ENCODE measurements at places on chromosomes 16 and 17.
A peak's percentile ranks its signal among the peaks of the same experiment; 100 is the strongest.

- DNase-seq: no peak
These were observed 16.5 kb upstream of the AKTIP start for GRCh38 chr16:53519417-53520091.

- no peak for DNase-seq
These were observed 40.4 kb upstream of the DNAH9 start for GRCh38 chr17:11557727-11558452.

GRCh38 chr17:57485566-57485865 is 229.2 kb downstream of the MSI2 start:
- no peak for DNase-seq

- DNase-seq: no peak
These were observed 129.5 kb downstream of the ABCC6 start for GRCh38 chr16:16093628-16094332.

DNA sequence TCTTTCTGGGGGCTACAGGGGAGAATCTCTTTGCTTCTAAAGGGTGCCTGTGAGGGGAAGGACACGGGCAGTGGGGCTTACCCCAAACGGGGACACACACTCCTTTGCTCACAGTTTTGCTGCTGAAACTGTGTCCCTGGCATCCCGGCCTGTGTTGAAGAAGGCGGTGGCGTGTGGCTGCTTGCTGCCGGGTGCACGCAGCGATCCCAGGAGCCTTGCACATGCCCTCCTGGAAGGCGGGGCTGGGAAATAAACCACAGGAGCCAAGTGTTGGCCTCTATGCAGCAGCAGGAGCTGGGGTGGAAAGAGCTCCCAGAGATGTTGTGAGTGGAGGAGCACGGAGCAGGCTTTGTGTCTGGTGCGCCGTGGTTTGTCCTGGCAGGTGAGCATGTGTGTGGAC is 131.0 kb upstream of the CIBAR2 start:
- no peak for DNase-seq

DNA sequence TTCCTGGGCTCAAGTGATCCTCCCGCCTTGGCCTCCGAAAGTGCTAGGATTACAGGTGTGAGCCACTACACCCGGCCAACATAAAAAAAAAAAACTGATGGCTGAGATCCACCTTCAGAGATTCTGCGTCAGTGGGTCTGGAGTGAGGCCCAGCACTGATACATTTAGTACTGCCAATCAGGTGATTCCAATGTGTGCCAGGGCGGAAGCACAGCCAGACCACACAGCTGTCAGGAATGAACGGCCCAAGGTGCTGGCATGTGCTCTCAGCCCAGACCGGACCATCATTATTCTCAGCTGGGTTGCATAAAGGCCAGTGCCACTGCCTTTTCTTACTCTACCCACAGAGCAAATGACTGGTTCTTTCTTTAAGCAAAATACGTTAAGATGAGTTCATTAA is 1.2 kb upstream of the BCO1 start:
- no peak for DNase-seq

DNA sequence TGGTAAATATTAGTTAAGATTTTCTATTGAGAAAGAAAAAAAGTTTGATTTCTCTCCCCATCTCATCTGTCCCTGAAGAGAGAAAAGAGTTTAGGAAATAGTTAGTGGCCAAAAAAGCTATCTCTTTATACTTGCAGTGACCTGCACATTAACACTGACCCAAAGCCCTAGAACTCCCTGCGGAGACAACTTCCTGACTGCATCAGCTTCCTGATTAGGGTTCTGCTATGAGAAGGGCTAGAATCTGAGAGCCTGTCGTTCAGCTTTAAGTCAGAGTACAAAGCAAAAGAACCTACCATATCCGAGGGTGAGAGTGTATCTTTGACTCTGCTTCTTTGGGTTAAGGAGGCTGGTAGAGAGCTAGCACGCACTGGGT is 24.7 kb downstream of the LIMD2 start:
- no peak for DNase-seq

- no peak for DNase-seq
These were observed 29.4 kb upstream of the MYH10 start for GRCh38 chr17:8659758-8660410.

GRCh38 chr16:74079232-74079586 is 217.4 kb upstream of the PSMD7 start:
- DNase-seq: no peak

DNA sequence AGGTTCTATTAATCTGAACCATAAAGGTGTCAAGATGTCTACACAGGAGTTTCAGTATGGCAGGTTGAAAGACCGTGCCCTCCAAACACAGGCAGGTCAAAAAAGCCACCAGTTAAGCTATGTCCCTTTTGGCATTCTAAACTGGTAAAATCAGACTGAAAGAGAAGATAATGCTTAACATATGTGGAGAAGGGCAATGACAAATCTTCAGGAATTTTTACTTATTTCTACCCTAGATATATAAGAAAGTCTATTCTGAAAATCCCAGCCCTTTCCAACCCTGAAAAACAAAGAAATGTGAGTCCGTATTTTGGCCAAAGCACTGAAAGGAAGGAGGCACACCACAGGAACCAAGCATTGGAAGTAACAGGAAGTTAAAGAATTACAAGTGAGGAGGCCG is 16.5 kb downstream of the AP1G1 start:
- no peak for DNase-seq

DNA sequence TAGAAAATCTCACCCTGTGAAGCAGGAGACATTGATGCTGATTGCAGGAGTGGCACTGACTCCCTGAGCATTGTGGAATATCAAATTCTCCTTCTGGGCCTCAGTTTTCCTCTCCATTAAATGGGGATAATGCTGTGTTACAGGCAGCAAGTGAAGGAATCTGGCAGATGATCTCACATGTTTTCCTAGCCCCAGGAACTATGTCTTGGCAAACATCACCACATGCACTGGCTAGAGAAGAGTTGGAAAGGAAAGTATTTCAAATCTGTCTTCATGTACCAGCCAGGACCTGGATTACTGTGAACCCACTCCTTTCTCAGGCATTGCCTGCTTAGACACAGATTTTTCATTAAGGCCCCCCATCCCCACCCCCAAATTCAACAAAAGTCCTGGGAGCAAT is 13.6 kb upstream of the CCL8 start:
- no peak for DNase-seq

GRCh38 chr16:70653809-70654771 is 7.7 kb downstream of the IL34 start:
- peak; percentile 53 for DNase-seq

GRCh38 chr17:48528153-48528935 is 2.5 kb downstream of the HOXB1 start:
- no peak for DNase-seq

DNA sequence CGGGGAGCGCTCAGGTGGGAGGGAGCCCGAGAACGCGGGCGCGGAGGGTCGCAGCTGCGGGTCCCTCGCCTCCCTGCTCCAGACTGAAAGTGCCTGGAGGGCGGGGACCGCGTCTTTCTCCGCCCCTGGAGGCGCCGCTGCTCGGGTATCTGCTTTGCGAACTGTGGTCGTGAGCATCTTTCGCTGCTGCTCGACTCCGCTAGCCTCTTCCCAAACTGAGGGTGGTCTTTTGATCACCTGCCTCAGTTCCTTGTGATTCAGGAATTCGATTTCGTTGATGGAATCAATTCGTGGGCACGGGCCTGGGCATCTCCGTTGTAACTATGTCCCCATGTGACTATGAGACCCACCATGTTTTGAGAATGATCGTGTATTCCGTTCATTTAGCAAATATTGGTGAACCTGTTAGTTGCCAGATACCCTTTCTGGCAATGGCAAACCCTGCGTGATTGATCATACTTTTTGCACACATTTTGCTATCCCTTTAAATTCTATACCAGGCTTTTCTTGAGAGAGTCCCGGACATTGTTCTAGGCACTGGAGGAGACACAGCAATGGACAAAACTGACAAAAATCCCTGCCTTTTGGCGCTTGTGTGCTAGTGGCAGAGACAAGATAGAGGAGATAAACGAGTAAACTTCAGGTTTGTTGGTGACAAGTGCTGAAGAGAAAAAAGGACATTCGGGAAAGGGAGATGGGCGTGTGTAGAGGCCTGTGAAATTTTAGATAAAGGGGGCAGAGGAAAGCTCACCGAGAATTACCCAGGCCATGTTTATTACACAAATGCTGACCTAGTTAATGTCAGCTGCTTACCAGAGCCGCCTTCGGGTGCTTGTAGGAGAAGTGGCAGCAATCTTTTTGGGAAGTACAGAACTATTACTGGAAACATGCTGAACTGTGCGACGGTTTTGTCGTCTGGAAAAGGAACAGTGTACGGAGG is 948 bp downstream of the UTP18 start:
- no peak for DNase-seq

DNA sequence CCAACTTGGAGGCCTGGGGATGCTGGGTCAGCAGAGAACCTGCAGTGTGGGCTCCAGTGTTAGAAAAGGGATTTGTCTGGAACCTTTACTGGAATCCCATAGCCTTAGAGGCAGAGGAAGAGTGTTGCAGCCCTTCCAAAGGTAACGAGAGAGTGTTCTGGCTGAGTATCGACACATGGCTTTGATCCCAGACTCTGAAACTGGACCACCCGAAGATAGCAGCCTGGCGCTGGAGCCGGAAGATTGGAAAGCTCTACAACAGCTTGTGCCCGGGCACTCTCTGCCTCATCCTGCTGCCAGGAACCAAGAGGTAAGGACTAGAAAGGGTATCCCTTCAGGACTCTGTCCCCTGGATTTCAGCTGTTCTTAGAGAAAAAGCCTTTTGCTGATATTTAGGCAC is 39.7 kb downstream of the REXO5 start:
- no peak for DNase-seq

DNA sequence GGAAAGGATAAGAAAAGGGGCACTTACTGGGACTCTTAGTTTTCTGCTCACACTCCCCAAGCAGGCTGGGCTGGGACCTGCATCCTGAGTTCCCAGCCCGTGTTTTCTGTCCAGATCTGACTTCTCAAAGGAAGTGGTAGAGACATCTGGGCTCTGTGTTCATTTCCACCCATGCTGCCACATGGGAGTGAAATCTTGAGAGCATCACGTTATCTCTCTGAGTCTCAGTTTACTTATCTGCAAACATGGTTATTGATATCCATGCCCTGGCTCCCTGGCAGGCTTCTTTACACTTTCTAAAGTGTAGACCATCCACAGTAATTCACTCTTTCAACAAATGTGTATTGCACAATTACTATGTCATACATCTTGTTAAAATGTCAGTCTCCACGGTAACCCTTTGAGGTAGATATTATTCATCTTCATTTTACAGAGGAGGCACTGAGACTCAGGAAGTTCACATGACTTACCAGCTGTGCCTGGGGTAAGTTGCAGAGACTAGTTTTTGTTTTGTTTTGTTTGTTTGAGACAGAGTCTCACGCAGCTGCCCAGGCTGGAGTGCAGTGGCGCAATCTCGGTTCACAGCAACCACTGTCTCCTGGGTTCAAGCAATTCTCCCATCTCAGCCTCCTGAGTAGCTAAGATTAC is 3.4 kb downstream of the ZNF688 start:
- no peak for DNase-seq

- DNase-seq: peak; percentile 42
These were observed 46.7 kb downstream of the C17orf67 start for GRCh38 chr17:56786989-56787482.

DNA sequence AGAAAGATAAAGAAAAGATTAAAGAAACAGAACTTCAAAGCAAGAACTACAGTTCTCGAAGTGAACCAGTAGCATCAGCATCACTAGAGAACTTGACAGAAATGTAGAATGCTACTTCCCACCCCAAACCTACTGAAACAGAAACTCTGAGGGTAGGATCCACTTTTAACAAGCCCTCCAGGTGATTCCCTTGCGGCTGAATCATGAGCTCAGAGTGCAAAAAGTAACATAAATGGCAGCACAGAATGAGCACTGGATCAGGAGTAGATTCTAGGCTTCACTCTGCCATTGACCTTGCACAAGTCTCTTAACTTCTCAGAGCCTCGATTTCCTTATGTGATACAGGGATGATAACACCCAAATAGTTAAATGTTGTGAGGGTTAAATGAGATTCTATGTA is 5.8 kb downstream of the TOM1L2 start:
- DNase-seq: no peak

DNA sequence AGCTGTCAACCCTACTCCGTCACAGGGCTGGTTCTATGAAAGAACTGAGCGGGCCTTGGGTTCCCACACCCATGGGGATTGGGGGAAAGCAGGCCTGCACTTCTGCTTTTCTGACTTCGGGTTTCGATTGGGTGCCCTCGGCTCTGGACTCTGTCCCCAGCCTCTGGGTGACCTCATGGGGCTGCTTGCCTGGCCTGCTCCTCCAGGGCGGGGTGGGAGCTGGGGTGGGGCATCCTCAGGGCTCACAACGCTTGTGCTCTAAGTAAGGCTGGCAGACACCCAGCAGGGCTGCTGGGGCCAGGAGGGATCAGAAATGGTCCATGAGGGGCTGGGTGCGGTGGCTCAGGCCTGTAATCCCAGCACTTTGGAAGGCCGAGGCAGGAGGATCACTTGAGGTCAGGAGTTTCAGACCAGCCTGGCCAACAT is 19.2 kb downstream of the ARHGAP27 start:
- DNase-seq: no peak

DNA sequence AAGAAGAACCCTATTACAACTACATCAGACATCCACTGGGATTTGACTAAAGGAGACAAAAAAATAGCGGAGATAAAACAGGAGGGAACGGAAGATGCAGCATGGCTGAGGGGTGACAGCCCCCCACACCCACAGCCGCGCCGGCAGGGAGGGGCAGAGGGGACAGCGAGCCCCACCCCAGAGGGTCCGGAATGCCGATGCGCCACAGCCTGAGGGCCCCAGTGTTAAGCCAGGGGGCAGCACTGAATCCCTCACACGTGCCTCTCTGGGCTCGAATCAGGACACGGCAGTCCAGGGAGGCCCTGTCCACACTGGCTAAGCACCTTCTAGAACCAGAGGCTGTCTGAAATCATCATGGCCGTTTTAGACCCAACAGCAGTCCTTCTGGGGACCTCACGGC is 18.8 kb downstream of the MAP1LC3B start:
- DNase-seq: no peak

DNA sequence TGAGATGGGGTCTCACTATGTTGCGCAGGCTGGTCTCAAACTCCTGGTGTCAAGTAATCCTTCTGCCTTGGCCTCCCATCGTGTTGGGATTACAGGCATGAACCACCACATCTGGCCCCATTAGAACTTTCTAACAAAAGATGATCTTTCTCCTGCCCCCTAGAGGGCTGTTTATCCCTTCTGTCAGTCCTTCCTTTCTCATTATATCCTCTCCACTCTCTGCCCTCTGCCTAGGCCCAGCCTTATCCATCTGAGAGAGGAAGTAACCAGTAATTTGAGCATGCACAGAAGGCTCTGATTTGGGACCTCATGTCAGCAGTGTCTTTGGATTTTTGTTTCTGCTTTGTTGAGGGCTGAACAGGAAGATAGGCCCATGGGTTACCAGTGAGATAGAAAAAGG is 4.4 kb upstream of the DHX40 start:
- no peak for DNase-seq

DNA sequence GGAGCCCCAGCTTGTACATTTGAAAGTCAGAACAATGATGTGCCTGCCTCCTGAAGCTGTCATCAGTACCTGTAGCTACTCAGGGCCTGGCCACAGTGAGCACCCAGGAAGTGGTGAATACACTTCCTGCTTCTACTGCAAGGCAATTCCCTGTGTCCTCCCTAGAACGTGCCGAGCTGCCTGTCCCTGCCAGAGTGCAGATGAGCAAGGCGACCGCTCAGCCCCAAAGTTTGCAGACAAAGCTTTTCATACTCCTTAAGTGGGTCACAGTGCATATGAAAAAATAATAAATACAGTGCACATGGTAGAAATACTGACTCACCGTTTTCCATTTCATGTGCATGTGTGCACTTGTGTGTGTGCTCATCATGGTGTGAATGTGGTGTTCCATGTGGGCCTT is 77.3 kb downstream of the MPRIP start:
- DNase-seq: peak; percentile 26
